Left renal pelvis (tissue), 4 donors: ENCODE measurements at places on chromosomes 7 and 10.

DNA sequence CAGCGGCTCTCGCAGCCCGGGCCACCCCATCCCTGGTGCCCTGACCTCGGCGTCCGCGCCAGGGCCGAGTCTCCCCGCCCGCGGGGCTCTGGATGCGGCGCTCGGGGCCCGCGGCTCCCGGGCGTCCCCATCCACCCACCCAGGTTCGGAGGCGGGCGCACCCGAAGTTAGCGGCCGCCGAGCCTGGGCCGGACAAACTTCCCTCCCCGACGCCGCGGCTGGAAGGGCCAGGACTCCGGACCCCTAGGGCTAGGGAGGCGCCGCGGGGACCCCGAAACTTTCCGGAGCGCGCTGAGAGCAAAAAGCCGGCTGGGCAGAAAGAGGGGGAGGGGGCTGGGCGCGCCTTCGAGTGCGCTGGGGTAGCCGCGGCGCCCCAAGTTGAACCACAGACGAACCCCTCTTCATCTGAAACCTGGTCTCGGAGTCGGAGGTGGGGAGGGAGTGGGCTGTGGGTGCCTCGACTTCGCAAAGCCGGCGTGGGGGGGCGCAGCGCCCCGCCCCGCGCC, 3.7 kb upstream of the ELFN1 start:
- DNase-seq: no peak

DNA sequence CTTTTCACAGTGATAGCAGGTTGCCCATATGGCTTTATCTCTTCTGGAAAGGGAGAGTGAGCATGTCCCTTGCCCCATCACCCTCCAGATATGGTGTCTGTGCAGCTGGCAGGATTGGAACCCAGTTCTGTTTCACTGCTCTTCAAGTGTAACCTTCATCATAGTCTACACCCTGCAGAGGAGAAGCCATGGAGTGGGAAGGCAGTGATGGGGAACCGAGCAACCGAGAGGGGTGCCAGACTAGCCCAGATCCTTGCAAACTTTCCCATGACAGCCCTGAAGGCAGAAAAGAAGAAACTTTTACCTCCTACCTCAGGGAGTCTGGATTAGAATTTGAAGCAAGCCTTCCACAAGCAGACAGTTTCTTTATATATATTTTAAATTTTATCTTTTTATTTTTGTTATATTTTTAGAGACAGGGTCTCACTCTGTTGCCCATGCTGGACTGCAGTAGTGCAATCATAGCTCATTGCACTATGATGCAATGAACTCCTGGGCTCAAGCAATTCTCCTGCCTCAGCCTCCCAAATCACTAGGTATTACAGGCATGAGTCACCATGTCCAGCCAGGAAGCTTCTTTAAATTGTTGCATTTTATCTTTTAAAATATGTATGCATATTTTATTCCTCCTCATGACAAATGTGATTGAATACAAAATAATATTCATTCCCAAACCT, 133.3 kb downstream of the KCNMA1 start:
- no peak for DNase-seq

DNA sequence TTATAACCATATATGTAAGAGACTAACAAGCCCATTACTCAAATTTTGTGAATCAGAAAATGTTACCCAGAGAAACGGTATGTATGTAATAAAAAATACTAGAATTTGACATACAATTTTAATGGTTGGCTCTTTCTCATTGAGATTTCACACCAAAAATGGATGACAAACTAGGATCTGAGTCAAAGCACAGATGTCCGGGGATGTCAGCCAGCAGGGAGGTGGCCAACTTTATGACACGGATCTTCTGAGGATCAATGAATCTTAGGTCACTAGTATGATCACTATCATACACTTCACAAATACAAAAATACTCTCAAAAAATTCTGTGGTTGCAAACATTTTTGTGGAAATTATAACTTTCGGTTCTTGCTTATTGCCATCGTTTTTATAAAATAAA, 173.5 kb upstream of the NFE2L3 start:
- DNase-seq: no peak

- DNase-seq: no peak
These were observed 250.5 kb downstream of the ZMYND11 start for GRCh38 chr10:385571-386300.

DNA sequence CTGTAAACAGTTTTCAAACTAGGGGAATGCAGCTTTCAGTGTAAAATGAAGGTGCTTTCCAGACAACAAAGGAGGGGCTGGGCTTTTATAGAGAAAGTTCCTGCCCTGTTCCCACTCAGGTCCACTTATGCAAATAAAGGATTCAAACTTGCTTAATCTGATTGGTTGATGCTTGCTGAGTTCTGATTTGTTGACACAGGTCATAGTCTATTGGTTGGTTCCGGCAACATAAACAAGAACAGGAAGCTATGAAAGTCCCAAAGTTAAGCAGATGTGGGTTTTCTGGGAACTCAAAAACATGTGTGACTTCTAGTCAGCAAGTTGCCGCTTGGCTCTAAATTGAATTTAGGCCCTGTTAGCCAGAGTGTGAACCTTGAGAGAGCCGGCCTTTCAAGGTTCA, 194.2 kb upstream of the SVIL start:
- DNase-seq: no peak

DNA sequence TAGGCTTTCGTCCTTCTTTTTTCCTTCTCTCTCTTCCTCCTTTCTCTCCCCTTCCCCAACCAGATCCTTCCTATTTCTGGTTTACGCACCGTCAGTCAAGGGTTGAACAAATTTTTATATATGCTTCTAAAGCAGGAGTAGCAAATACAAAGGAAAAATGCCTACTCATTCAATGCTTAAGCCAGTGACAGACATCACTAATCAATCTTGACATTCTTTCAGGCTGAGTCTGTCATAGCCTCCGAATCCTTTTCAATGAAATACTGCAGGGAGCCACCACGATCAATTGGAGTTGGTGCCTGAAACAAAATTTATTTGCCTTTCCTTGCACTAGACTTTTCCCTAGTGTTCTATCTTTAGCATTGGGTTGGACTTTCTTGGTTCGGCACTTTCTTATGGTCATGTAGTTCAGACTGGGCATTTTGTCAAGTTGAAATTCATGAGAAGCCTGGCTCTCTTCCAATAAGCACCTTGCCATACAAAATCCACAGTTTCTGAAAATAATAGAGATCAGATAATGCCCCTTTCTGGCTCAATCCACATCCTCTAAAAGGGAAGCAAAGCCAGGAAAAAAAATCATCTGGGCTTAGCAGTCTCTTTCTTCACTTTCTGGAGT, 239.5 kb upstream of the PLXNA4 start:
- DNase-seq: no peak
